Pericardium fibroblast (primary cell): ENCODE measurements at places on chromosomes 5 and 9. TPM values are rescaled to one million over a fixed set of nuclear protein-coding genes. Genes with fewer than 3 reads are reported as not detected.

HACD4 gene
- total RNA-seq, result 3.7 and 7.1 TPM in 2 replicates

FOXD4L6 gene
- 0.09 TPM in 1 of 2 replicates, not detected in the other for total RNA-seq

ACTBL2 gene
- total RNA-seq, result 0.35 TPM in 1 of 2 replicates, not detected in the other

NTNG2 gene
- 0.58 and 1.3 TPM in 2 replicates for total RNA-seq

NXNL2 gene
- total RNA-seq, result 1.1 and 1.4 TPM in 2 replicates

IFNA2 gene
- not detected in 2 replicates for total RNA-seq

MARVELD2 gene
- total RNA-seq, result 0.09 and 0.82 TPM in 2 replicates

PCDHB10 gene
- total RNA-seq, result 0.12 and 0.17 TPM in 2 replicates

FLT4 gene
- total RNA-seq, result 0.12 and 1.8 TPM in 2 replicates

LHX2 gene
- total RNA-seq, result 0.34 and 0.70 TPM in 2 replicates

GABRA1 gene
- total RNA-seq, result not detected in 2 replicates

PCDHA12 gene
- total RNA-seq, result not detected in 2 replicates

CDC42SE2 gene
- 6.5 and 11.0 TPM in 2 replicates for total RNA-seq

IRX1 gene
- 0.47 and 8.9 TPM in 2 replicates for total RNA-seq

PBX3 gene
- 31.1 and 36.8 TPM in 2 replicates for total RNA-seq

OLFM1 gene
- 1.2 and 10.1 TPM in 2 replicates for total RNA-seq

HNRNPAB gene
- total RNA-seq, result 50.1 and 68.3 TPM in 2 replicates

C9orf78 gene
- total RNA-seq, result 35.2 and 40.5 TPM in 2 replicates

LAMC3 gene
- total RNA-seq, result 0.09 and 5.1 TPM in 2 replicates

RNF183 gene
- not detected in 2 replicates for total RNA-seq

PCDHGB6 gene
- 0.93 and 1.4 TPM in 2 replicates for total RNA-seq

GPR21 gene
- total RNA-seq, result 0.70 and 1.5 TPM in 2 replicates

PIP5K1B gene
- not detected in 2 replicates for total RNA-seq

NR2F1 gene
- total RNA-seq, result 46.8 and 175 TPM in 2 replicates

PTGR1 gene
- 66.4 and 75.2 TPM in 2 replicates for total RNA-seq

SMIM32 gene
- total RNA-seq, result not detected in 2 replicates

ACOT12 gene
- total RNA-seq, result not detected in 2 replicates

ADAMTS6 gene
- 4.0 and 12.7 TPM in 2 replicates for total RNA-seq

RAPGEF1 gene
- total RNA-seq, result 18.9 and 23.6 TPM in 2 replicates

RASGEF1C gene
- total RNA-seq, result 0.35 TPM in 1 of 2 replicates, not detected in the other

ADAMTSL1 gene
- total RNA-seq, result 14.8 and 37.4 TPM in 2 replicates

CDC37L1 gene
- 19.4 and 24.5 TPM in 2 replicates for total RNA-seq

NFIB gene
- 32.9 and 46.8 TPM in 2 replicates for total RNA-seq
